ENCODE measurements at places on chromosomes 12 and 14.

DNA sequence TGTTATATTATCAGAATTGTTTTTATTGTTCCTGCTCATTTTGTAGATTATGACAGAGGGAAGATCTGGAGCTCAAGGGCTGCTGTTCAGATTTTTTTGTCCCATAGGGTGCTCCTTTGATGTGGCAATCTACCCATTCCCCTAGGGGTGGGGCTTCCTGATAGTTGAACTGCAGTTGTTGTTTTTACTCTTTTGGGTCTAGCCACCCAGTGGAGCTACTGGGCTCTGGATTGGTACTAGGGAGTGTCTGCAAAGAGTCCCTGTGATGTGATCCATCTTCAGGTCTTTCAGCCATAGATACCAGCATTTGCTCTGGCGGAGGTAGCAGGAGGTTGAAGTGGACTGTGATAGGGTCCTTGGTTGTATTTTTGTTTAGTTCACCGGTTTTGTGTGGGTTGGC, 57.9 kb upstream of the SLCO1B1 start:
- DNase-seq = no peak

DNA sequence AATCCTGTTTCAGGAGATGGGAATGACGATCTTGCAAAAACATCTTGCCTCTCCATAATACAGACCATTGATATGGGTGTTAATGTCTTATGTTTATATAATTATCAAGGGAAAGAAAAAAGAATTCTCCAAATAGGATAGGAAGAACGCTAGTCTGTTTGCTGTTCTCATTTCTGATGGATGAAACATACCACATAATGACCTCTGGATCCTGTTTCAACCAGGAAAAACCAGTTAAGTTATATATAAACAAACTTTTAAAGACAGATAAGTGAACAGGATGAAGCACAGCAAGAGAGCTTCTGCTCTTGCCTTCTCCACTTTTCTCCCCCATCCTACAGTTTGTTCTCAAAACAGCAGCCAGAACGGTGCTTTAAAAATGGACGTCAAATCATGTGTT, 27.8 kb downstream of the COQ6 start:
- no peak for DNase-seq

DNA sequence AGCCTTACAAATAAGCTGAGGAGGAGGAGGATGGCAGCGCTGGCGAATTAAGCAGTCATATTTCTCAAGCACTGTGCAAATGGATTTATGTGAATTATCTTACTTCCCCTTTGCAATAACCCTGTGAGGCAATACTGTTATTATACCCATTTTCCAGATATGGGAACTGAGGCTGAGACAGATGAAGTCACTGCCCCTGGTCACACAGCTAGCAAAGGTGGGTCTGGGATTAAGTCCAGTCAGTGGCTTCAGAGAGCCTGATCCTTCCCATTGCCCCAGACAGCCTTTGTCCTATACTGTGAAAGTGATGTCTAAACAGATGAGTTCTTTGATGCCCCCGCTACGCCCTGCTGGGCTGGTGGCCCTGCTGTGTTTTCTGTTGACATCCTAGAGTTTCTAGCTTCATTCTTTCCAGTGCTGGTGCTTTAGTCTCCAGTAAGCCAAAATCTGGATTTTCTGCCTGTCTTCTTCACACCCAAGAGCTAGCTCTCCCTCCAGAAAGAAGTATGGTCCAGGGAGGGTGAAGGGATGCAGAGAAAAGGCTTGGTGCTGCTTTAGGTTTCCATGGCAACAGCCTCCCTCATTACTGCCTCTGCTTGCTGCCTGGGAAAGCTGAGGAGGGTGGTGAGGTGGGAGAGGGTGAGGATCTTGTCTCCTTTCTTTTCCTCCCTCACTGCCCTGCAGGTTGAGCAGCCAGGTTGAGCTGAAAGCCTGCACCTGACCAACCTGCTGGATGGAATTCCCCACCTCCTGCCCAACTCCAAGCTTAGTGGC, 30.7 kb downstream of the TMEM63C start:
- DNase-seq = no peak

- no peak for DNase-seq
Observed at GRCh38 chr12:113366827-113367226, 8.4 kb downstream of the PLBD2 start.

DNA sequence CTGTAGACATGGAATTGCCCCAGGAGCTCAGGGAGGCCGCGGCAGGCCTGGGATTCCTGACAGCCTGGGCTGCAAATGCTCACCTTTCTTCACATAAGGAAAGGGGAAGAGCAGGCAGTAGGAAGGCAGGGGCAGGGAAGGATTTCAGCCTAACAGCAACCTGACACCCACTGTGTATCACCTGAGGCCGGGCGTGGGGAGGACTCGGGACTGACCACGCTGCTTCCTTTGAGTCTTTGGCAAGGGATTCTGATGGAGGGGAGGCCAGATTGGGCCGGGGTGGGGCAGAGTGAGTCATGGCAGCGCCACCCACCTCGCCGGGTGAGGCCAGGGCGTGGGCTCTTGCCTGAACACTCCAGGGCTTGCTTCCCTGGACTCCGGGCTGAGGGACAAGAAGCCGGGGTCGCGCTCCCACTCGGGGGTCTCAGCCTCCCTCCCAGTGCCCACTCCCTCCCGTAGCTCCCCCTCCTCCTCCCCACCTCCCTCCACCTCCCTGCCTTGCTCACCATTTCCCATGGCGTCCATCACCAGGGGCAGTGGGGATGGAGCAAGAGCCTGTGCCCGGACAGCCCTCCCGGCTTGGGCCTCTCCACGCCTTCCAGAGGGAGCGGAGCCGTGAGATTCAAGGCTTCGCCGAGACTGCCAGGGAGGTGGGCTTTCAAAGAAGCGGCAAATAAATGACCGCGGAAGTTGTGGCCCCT, 247.9 kb upstream of the RTL1 start:
- no peak for DNase-seq

DNA sequence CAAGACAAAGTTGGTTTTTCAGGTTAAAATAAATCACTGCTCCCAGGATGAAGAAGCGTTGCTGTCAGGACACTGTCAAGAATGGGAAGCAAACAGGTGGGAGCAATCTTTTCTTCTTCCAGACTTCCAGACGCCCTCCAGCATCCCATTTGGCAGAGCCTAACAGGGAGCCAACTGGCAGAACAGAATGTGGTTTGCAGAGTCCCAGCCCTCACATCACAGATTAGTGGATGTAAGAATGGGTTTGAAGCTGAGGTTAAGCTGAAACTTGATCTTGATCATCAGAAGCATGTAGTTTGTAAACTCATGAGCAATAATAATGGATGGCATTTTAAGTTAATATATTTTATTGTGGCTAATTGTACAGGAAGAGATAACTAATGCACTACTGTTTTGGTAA, 636.4 kb downstream of the SLC6A15 start:
- no peak for DNase-seq

DNA sequence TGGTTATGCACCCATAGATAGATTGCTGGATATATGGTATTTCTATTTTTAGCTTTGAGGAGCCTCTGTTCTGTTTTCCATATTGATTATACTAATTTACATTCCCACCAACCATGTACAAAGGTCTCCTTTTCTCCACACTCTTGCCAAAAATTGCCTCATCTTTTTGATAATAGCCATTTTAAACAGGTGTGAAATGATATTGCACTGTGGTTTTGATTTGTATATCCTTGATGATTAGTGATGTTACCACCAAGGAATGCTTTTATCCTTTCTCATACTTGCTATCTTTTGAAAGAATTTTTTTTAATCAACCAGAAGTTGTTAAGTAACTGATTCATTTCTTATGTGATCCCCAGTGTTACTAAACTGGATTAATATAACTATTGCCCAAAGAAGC, 60.0 kb downstream of the BBS10 start:
- no peak for DNase-seq

DNA sequence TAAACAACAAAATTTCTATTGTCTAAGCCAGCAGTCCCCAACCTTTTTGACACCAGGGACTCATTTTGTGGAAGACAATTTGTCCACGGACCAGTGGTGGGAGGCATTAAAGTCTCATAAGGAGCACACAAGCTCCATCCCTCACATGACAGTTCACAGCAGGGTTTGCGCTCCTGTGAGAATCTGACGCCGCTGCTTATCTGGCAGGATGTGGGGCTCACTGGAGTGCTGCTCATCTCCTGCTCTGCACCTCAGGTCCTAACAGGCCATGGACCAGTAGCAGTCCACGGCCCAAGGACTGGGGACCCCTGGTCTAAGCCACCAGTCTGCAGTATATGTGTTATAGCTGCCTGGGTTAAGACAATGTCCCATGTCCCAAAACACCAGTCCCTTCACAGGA, 27.2 kb downstream of the VCPKMT start:
- no peak for DNase-seq

- DNase-seq = no peak
Observed at GRCh38 chr12:124082687-124083086, 109.7 kb downstream of the ZNF664 start.

Data from right forelimb (tissue), 1 donor.